Bone marrow (tissue), 2 donors: ENCODE measurements at places on chromosomes 7 and 10.

DNA sequence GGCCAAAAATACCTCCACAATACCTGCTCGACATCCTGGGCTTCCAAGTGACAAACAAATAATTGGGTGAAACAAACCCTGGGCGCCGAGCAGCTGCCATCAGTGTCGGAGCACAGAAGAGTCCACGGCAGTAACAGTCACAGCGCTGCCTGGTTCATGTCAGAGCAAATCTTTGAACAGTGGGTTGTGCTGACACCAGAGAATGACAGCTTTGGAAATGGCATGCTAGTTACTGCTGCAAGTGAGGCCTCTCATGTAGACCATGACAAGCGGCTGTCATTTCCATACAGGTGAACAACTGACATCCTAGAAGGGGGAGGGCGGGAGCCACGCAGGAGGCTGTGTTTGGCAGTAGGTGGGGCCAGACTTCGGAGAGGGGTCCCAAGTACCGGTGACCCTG lies 420.5 kb upstream of the GALNT17 start:
- no peak for DNase-seq

GRCh38 chr7:126780993-126781392 lies 471.7 kb downstream of the GRM8 start:
- no peak for DNase-seq

DNA sequence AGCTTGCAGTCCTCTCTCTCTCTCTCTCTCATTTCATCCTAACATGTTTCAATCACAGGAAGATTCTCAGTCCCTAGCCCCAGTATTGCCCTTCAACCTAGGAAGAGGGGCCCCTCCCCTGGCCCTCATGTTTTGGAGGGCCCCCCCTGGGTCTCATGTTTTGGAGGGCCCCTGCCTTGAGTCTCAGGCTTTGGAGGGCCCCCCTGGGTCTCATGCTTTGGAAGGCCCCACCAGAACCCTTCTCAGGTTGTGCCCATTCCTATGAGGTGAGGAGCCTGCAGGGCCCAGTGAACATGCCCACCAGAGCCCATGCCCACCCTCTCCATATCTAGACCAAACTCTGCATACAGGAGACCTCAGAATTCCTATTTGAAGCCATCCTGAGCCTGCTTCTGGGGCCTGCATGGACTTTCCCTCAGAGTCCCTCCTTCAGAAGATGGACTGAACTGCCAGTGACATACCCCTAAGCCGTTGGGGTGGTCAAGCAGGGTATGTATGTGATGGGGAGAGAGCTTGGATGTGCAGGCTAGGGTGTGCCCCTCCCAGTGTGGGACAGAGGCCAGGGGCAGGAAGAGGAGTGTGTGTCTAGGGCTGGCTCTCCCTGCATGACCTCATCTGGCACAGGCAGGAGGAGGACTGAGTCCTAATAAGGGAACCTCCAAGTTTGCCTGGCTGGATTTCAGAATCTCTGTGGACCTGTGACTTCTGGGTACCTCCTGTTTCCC lies 8.1 kb upstream of the VDAC2 start:
- no peak for DNase-seq

- DNase-seq = no peak
Observed at GRCh38 chr10:123938890-123939289, 47.3 kb upstream of the CPXM2 start.

DNA sequence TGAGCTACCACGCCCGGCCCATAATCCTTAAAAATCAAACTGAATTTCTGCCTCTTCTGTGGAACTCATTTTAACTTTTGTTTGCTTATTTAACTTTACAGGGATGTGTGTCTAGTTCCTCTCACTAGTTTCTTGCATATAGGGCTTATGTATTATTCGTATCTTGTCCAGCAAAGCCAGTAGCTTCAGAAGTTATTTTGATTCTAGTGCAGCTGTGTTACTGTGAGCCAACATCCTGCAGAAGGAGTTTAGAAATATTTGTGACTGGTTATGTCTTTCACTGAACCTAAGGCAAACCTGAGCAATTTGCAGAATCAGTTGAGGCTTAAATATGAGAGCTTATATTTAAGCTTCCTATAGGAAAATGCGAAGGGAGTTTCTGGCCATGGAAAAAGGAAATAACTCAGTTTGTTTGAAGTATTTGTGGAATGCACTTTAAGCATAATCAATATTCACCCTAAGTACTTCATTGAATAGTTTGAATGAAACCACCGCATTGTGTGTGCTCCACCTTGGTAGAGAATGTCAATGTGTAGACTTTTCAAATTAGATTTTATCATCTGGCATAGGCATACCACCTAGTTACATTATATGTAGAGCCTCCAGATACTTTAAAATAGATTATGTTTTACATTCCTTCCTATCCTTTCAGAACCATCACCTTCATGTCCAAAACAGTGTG lies 90.8 kb downstream of the MCU start:
- no peak for DNase-seq

- DNase-seq = no peak
Observed at GRCh38 chr7:43697690-43698089, 31.6 kb downstream of the COA1 start.

- no peak for DNase-seq
Observed at GRCh38 chr7:99143521-99143852, 421 bp downstream of the SMURF1 start.

- no peak for DNase-seq
Observed at GRCh38 chr7:128833148-128833945, 3.1 kb downstream of the FLNC start.

DNA sequence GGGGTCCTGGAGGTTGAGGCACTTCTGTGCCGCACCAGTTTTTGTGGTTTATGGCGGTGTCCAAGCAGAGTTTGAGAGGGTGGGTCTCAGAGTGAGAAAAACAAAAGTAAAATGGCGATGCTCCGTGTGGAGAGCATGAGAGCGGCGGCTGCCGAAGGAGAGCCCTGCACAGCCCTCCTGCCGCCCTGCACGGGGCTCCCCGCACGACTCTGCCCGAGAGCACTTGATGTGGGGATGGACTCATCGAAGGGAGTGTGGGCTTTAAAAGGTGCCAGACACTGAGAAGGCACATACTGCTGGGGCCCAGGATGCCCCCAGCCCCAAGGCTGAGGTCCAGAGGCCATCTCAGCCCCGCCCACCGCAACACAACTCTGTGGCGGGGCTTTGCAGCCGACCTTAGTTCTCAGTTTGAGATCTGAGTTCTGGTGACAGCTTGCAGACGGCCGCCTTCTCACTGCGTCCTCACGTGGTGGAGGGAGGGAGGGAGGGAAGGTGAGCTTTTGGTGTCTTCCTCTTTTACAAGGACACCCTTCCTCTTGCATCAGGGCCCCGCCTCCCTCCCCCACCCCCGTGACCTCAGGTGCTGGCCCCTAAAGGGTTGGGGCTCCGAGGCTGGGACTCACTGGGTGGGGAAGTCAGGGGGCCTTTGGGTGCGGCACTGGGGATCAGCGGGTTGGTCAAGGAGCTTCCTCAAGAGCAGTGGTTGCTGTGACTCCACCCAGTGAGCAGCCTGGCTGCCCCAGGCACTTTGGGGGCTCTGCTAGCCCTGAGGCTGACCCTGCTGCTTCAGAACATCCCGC lies 69.1 kb downstream of the NKX6-2 start:
- DNase-seq = no peak

DNA sequence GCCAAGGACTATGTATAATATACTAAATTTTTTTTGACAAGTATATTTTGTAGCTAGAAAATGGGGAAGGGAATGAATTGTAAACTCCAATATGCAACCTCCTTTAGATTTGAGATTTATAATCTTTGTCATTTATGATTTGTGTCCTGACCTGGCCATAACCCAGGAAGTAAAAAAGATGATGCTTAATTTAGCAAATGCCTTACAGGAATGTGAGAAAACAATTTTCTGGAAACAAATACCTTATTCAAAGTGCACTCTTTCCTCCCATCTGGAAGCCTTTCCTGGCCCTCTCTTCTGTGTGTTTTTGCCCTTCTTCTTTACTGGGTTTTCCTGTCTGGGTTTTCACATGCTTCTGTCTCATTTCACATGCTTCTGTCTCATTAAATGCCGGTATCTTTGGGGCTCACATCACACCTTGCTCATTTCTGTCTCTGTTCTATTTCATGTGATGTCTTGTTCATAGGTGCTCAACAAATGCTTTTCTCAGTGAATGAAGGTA lies 149.2 kb downstream of the RAPGEF5 start:
- DNase-seq = no peak

- no peak for DNase-seq
Observed at GRCh38 chr10:85311613-85312337, 983.4 kb downstream of the CCSER2 start.
